ENCODE measurements at places on chromosomes 3 and 15.

- DNase-seq, result no peak
Measured at GRCh38 chr15:96273317-96274086, 57.0 kb upstream of the NR2F2 start.

GRCh38 chr3:183392186-183393034 is 36.0 kb downstream of the MCF2L2 start:
- DNase-seq, result no peak

DNA sequence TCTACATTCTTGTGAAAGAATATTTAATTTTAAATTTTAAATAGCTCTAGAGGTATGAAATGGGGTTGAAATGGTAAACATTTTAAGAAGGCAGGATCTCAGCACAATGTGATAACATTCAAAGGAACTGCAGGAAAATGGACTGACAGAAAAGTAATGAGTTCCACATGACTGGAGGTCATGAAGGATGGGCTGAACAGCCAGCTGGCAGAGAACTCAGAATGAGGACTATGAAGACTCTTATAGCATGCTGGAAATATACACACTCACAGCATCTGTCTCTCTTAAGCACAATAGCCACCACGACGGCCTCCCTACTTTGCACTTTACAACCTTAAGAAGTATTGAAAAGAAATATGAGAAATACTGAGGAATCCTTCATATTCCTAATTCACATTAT is 94.7 kb downstream of the TNIK start:
- DNase-seq, result no peak

DNA sequence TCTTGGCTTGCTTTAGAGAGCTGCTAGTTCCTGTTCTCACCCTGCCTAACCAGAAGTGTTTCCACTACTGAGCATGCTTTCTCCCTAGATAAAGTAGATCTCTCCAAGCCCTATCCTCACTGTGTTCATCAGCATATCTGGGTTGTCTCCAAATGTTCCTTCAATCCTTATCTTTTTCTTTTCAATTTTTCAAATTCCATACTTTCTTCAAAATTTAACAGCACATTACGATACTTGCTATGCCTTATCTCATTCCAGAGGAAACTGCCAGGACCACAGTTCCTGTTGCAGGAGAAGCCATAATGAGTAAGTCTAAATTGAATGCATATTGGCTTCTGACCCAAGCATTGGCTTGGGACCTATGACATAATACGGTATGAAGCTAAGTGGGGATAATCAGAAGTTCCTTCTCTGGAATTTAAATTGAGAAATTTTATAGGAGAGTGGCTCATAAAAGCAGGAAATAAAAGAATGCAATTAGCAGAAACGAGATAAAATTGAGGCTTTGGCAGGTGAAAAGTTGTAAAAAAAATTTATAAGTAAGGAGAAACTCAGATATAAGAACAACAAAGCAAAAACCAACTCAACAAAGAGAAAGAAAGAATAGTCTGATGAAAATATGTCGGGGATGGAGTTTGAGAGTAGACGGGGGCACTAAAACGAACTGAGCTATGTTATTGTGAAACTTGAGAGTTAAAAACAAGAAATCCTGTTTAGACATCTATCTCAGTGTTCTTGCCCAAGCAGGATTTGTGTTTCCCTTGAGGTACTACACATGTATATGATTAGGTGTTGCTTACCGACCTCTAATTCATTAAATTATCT is 631.7 kb upstream of the CCDC54 start:
- no peak for DNase-seq

- no peak for DNase-seq
Measured at GRCh38 chr3:177538750-177539730, 341.8 kb upstream of the TBL1XR1 start.

- no peak for DNase-seq
Measured at GRCh38 chr3:156175570-156175969, 55.2 kb downstream of the KCNAB1 start.

GRCh38 chr3:142987707-142988106 is 13.7 kb upstream of the U2SURP start:
- no peak for DNase-seq

DNA sequence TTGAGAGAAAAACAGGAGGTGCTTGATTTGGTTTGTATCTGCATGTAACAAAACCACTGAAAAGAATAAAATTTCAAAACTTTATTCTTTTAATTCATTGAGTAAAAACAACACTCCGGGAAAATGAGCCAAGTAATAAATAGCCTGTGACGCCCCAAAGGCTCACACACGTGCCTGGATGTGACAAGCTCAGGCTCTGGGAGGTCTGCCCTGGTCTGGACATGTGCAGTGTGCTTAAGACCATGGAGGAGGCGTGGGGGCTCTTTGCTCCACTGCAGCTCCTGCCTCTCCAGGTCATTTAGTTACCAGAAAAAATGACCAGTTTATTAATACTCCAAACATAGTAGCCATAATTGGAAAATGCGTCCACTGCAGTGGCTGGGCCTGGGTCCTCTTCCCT is 8.6 kb upstream of the NME9 start:
- no peak for DNase-seq

GRCh38 chr3:124007186-124007585 is 15.3 kb upstream of the ROPN1 start:
- no peak for DNase-seq

- DNase-seq, result no peak
Measured at GRCh38 chr15:81322676-81323253, 1.2 kb downstream of the STARD5 start.

- DNase-seq, result no peak
Measured at GRCh38 chr3:64011685-64012084, 11.6 kb downstream of the PSMD6 start.

- DNase-seq, result no peak
Measured at GRCh38 chr3:47324278-47324865, 41.6 kb downstream of the KLHL18 start.

DNA sequence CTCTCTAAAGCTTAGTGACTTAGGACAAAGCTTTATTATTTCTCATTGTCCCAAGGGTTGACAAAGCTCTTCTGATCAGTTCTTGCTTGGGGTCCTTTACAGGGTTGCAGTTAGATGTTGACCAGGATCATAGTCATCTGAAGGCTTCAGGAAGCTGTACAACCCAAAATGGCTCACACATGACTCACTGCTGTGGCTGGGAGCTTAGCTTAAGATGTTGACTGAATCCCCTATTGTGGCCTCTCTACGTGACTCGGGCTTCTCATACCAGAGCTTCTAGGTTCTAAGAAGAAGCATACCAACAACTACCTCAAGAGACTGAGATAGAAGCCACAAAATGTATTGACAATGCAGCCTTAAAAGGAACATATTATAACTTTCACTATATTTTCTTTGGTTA is 569.6 kb upstream of the ROBO2 start:
- DNase-seq, result no peak

- DNase-seq, result no peak
Measured at GRCh38 chr3:113585228-113585627, 52.9 kb downstream of the SIDT1 start.

DNA sequence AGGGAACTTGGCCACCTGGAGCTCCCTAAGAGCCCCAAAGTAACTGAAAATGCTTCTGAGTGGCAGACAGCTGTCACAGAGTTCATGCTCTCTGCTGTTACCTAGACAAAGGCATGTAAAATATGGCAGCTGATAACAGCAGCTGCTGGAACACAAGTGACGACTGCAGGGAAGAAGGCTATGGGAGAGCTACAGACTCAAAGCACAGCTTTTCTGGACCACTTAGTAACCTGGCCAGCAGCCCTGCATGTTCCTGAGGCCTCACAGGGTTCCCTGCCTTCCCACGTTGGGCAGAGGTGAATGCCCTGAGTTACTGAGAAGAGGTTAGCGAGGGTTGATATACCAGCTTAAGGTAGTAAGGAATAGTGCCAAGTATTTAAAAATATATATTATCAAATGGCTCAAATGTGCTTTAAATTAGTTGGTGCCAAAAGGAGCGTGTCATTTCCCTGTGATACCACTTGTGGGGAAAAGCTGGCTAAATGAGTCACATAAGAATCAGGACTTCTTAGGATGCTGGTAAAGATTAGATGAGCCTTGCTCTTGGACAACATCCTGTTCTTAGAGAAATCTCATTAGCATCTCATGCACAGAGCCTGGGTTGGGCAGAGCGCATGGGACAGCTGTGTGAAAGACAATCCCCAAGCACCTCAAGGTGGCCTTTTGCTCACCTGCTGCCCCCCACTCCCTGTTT is 76.4 kb upstream of the SCN5A start:
- DNase-seq, result no peak

DNA sequence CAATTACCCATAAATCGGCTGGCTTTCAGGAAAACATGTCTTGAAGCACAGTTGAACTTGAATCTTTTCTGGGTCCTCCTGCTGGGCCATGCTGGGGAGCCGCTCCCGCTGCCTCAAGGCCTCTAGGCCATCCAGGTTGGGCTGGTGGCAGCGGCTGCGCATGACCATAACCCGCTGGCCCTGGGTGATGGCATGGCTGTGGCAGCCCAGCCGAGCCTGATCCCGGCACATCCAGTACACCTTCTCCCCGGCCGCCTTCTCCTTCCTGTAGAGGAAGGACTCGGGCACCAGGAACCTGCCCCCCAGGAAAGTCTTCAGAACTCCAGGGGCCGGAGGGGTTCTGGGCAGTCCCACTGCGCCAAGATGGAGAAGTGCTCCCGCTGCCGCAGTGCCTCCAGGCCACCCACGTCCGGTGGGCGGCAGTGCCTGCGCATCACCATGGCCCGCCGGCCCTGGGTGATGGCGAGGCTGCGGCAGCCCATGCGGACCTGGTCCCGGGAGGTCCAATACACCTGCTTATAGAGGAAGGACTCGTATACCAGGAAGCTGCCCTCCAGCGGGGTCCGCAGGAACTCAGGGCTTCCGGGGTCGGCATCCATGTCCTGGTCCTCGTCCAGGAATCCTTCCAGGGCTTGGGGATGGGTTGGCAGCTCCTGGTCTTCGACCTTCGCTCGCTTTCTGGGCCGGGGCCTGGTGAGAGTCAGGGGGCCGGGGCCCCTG is 84.3 kb upstream of the FXR1 start:
- DNase-seq, result no peak

DNA sequence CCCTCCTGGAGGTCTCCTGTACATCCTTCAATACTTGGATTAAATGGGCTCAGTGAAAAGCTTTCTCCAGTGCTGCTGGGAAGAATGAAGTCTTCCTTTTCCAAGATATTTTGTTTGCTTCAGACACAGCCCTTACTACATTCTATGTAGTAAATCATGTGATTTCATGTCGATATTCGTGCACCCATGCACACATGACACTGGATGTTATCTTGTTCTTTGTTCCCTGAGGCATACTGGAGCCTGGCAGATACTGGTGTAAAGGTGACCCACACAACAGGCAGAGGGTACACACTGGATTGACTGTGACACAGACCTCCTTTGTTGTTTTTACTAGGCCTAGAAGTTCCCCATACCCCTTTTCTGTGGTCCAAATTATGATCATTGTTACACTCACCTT is 40.3 kb upstream of the ATP2C1 start:
- no peak for DNase-seq

- no peak for DNase-seq
Measured at GRCh38 chr3:173863551-173863950, 466.0 kb downstream of the NLGN1 start.

- no peak for DNase-seq
Measured at GRCh38 chr3:33926998-33927605, 128.7 kb downstream of the PDCD6IP start.

All from activated naive CD8-positive, alpha-beta T cell treated with anti-CD3 and anti-CD28 coated beads, Interleukin-2, amount 50 U/mL, for 16 hours (primary cell).